ENCODE measurements at places on chromosomes 5 and 9.
A peak's percentile ranks its signal among the peaks of the same experiment; 100 is the strongest.

DNA sequence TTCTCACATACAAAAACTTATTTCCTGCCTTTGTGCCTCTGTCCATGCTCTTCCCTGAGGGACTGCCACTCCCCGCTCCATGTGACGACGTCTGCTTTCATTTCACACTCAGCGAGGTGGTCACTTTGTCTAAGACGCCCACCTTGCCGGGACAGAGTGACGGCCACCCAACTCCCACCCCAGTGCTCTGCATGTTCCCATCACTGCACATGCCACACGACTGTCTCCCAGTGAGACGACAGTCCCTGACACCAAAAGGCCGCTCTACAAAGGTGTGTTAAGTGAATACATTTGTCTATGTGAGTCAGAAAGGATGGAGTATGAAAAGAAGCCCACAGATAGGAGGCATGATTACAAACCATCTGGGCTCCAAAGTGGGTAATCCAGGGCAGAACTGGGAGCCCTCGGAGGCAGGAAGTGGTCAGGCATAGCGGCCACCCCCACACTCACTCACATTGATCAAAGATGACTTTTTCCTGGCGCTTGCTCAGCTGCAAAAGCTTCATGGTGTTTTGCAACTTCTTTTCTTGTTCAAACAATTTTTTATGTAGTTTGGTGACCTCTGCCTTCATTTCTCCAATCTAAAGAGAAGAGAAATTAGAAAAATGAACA, 185.8 kb downstream of the CDK5RAP2 start:
- no peak for DNase-seq

DNA sequence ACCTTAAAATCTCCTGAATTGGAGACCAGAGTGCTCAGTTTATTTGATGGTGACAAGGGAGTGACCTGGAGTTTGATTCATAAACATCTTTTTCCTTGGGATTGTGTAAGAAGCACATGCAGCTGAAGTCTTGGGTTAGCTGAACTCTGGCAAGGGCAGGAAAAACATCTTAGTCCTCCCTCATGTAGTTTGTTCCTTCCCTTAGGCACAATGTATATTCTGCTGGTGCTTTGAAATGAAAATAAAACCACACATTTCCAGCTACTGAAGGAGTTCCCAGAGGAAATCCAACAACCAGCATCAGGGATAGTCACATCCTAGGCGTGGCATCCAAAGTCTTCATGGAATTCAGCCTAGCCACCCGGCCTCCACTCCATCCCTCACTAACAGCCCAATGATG, 95.2 kb upstream of the PAPPA start:
- DNase-seq = no peak

DNA sequence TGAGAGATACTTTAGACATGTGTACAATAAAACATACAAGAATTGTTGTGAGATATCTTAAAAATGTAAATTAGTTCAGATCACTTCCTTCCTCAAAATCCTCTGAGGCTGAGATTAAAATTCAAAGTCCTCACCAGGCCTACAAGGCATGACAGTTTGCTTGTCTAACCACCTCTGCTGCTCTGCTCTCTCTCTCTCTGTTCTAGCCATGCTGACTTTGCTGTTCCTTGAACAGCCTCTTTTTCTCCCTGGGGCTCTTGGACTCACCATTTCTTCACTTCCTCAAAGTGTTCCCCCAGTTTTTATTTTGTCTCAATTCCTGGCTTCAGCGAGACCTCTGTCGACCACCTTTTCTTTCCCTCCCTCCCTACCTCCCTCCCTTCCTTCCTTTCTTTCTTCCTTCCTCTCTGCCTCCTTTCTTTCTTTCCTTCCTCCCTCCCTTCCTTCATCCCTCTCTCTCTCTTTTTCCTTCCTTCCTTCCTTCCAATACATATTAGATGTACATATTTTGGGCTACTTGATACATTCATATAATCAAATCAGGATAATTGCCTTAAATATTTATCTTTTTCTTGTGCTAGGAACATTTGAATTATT, 27.0 kb downstream of the CATSPER3 start:
- DNase-seq = no peak

DNA sequence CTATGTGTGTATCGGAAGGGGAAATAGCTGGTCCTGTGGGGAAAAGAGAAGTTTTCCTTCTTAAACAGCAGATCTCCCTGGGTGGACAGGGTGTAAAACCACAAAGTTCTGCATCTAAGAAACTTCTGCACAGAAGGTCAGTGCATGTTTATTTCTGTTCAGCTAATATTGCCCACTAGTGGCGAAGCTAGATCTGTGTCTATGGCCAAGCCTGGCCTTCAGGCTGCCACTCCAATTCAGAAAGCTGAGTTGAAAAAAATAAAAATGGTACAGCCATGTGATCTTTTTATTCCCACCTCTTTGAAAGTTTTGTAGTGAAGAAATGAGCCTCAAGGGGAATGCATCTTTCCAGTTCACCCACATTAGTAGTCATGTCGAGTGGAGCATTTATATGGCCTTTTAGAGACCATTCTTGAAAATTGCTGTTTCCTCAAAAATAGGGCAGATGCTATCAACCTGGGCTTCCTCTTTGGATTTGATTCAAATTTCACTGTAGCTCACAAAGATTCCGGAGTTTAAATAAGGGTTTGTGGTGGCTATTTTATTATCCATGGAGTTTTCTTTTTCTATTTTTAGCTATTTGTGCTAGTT, 488.0 kb downstream of the PRELID2 start:
- peak; percentile 13 for DNase-seq

- no peak for DNase-seq
Observed at GRCh38 chr5:44952376-44952775, 143.6 kb downstream of the MRPS30 start.

DNA sequence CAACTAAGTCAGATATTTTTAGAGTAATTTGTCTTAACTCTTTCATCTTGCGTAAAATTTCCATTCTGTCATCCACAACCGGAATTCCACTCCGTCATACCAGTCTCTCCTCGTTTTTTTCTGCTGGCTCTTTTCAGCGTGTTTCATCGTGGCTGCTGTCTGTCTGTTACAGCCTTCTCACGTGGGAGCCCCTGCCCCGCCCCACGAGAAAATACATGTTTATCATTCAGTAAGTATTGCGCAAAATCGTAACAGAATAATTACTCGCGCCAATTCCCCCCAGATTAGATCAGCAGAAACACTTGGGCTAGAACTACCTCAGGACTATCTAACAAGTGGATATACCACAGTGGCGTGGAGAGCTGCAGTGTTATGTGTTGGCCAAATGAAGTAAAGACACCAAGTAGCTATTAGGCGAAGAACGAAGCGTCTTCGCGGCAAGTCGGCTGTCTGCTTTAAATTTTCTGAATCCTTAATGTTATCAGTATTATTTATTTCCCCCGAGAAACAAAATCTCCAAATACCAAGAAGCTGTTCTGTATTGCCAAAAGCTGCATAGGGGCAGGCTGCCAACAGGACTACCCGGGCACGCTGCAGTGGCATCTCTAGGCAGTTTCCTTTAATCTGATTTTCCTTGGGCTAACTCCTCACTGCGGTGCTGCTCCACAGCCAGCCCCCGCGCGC, 566 bp upstream of the FOCAD start:
- DNase-seq = peak; percentile 8
